ENCODE measurements at places on chromosomes 12 and 14.
A peak's percentile ranks its signal among the peaks of the same experiment; 100 is the strongest.

GRCh38 chr14:103524002-103524935, 1.6 kb upstream of the CKB start:
- DNase-seq: no peak

- no peak for DNase-seq
Measured at GRCh38 chr14:64232095-64232838, 61.9 kb downstream of the ESR2 start.

DNA sequence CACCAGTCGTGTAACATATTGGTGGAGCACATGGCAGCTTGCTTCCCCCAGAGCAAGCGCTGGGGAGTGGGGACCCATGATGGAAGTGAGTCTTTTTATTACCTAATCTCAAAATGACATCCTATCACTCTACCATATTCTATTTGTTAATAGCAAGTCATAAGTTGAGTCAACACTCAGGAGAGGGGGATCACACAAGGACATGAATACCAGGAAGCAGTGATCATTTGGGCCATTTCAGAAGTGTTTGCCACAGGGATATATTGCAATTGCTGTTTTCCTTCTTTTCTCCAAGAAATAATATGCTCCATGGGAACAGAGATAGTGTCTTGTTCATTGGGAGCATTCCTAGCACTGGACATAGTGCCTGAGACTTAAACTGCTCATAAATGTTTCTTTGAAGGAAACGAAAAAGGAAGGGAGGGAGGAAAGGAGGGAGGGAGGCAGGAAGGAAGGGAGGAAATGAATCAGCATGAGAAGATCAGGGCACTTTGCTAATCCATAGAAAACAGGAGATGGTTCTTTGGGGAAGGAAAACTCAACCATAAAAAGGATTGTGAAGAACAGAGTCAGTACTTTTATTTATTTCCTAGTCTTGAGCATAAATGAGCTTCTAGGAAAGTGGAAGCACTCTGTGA, 39.2 kb upstream of the EEA1 start:
- no peak for DNase-seq

DNA sequence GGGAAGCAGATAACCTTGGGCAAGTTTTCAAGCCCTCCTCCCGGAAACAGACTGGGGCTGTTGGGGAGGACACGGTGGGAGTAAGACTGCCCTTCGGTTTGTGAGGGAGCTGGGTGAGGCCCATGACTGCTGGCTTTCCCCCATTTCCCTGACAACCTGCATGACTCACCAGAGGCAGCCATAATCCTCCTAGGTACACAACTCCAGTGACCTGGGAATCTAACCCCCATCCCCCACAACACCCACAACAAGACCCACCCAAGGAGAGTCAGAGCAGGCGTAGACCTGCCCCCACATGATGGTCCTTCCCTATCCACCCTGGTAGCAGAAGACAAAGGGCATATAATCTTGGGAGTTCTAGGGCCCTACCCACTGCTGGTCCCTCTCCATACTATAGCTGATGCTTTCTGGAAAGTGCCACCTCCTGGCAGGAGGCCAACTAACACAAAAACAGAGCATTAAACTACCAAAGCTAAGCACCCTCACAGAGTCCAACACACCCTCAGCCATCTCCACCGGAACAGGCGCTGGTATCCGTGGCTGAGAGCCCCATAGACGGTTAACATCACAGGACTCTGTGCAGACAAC, 14.8 kb downstream of the DDX24 start:
- DNase-seq: no peak

- DNase-seq: no peak
Measured at GRCh38 chr14:41668356-41668755, 61.7 kb downstream of the LRFN5 start.

DNA sequence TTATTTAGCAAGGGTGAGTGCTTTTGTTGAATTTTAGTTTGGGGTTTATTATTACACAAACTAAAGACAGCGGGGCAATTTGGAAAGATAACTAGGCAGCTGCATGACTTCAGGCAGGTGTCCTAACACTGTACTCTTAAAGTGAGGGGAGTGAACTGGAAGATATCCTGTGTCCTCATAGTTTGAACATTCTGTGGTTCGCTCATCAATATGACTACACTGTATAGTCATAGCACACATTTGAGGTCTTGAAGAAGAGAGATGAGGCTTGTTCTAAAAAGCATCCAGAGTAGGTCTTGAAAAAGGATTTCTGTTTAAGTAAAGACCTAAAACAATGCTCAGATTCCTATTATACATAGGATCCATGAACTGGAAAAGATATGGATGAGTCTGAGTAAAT, 1.7 kb upstream of the MAP3K9 start:
- no peak for DNase-seq

DNA sequence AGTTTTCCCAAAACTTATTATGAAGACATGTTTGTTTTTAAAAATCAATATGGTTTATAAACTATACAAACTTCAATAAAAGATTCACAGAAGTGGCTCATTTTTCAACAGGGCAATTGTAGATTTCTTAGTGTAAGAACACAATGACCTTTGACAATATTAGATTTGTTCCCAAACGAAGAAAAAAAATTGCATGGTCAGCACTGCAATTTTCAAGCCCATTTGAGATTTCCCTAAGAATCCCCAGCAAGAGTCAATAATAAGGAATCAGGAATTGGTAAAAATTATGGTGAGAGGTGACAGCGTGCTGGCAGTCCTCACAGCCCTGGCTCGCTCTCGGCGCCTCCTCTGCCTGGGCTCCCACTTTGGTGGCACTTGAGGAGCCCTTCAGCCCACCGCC, 145.8 kb downstream of the DERA start:
- no peak for DNase-seq

DNA sequence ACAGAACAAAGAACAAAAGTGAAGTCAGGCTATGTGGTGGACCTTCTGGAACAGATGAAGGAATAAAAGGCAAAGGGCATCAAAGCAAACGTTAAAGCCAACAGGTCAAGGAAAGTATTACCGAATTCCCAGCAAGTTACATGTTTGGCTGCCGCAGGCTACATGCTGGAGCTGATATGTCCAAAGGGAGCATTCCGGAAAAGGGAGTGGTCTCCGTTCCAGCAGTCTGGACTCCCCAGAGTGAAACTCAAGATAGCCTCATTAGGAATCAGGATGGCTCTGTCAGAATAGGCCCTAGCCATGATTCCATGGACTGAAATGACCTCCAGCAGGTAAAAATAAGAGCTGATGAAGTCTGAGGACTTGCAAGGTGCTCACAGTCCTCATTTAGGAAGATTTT, 379.8 kb upstream of the PRICKLE1 start:
- DNase-seq: no peak

GRCh38 chr12:102971227-102971626, 13.8 kb downstream of the ASCL1 start:
- DNase-seq: no peak

GRCh38 chr12:7303230-7303629, 642 bp upstream of the ACSM4 start:
- no peak for DNase-seq

DNA sequence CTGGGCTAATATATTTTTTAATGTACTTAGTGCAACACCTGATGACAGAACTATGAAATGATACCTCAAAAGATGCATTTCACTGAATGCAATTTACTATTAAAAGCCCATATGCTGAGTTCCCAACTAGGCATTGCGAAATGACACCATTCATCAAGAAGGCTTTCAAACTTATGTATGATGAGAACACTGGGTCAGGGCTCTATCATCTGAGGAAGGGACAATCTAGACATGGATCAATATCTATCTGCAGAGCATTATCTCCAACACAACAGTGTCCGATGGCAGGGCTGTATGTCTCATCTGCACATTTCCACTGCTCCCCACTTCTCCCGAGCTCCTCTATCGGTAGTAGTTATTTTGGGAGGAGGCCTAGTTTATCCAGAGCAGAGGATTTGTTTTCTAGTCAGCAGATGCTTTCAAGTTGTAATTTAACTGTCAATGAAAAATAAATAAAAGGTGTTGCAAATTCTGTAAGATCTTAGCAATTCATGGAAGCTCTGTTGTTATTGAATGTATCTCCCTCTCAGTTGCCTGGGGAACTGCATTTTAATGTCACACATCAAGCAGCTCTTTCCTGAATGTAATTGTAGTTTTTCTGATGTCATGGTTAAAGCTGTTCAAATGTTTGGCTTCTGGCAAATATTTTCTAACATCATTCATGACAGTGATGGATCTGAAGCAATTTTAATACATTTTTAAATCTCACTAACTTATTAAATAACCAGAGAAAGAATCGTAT, 7.4 kb upstream of the GCH1 start:
- no peak for DNase-seq

DNA sequence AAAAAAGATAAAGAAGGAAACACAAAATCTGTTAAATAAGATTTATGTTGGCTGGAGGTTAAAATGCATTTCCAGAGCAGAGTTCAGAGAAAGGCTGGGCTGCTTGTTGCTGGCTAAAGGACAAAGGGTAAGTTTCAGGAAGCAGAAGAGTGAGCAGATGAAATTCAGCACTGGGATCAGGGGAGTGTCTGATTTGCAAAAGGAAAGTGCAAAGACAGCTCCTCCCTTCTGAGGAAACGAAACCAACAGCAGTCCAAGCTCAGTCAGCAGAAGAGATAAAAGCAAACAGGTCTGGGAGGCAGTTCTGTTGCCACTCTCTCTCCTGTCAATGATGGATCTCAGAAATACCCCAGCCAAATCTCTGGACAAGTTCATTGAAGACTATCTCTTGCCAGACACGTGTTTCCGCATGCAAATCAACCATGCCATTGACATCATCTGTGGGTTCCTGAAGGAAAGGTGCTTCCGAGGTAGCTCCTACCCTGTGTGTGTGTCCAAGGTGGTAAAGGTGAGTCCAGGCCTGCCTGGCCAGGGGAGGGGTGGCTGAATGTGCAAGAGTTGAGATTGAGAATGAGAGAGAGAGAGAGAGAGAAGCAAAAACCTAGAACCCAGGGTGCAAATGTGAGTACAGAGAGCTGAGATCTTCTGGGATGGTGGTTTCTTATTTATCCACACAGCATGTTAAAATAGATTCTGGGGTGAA, at the start of gene OAS1:
TSS of gene OAS1 (plus strand) at position 251 of the 703 bp plus-strand sequence. CDS start at position 329, 78 bp downstream.
- DNase-seq: peak; percentile 53

- no peak for DNase-seq
Measured at GRCh38 chr14:59251811-59252771, 63.6 kb downstream of the DAAM1 start.

GRCh38 chr14:89422181-89422951, 5.3 kb upstream of the FOXN3 start:
- no peak for DNase-seq

DNA sequence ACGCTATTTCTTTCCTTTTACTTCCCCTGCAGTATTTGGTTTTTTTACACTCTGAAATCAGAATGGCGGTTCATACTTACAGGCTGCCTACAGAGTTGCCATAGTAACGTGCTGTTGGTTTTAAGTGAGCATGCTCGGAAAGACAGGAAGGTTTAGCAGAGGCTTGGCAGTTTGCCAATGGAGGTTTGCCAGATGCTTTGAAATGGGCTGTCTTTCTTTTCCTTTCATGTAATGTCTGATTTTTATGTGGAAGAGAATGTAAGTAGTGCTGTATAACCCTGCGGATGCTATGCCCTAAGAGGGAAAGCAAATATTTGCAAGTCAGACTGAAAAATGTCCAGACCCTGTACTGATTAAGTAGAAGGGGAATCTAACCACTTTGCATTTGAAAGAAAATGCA, 32.8 kb downstream of the ARID4A start:
- DNase-seq: peak; percentile 96
